Activated naive CD4-positive, alpha-beta T cell treated with anti-CD3 and anti-CD28 coated beads for 36 hours (primary cell): ENCODE measurements at places on chromosomes 5 and 9.

DNA sequence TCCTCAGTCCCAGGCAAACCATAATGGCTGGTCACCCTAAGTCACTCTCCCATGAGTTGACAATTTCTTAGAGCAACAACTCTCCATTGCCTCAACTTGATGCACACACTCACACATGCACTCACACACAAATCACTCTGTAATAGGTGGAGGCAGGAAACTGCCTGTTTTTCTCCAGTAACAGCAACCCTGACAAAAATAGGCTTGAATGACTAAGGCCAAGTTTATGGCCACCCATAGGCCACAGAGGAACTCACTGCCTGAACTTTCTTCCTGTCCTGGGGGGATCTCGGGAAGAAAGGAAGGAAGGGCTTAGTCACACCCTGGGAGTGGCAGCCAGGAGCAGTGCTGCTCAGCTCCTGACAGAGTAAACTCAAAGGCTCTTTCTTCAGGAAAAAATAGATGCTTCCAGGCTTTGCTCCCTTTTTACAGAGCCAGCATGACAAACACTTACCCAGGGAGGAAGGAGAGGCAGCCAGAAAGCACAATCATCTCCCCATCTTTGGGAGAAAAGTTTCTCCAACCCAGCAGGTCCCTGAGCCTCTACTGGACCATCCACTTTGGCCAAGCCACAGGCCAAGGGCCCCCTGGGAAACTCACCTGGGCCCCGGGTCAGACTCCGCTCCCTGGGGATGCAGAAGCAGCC is 368 bp downstream of the SH3TC2 start:
- DNase-seq, result no peak

- DNase-seq, result no peak
These were observed 41.6 kb upstream of the ZBTB43 start for GRCh38 chr9:126763130-126763764.

GRCh38 chr5:80668016-80668969 is 13.5 kb upstream of the DHFR start:
- DNase-seq, result no peak

DNA sequence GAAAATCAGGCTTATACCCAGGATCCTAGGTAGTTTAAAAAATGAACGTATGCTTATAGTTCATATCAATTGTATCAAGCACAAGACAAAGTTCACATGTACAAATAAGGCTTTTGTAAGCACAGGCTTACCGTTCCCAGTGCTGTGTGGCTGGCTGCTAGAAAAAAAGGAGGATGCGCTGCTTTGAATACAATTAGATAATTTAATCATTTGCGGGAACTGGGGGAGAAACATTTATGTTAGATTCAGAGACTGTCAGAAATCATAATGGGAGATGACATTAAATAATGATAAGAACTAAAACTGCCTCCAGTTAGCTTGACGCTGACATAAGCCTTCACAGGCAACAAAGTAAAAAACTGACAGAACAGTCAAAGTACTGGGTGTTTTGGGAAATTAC is 93.2 kb downstream of the FNBP1 start:
- no peak for DNase-seq

DNA sequence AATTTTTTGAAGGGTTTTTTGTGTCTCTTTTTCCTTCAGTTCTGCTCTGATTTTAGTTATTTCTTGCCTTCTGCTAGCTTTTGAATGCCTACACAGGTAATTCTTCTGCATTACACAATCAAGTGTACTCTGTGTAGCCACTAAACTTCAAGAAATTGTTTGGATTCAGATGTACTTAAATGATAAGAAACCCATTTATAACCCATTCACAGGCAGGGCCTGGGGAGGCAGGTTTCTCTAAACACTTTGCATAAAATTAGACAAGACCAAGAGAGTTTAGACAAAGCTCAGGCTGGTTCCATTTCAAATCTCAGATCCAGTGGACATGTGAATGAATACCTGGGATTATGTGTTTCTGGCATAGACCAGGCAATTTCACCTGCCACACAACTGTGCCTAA is 41.3 kb upstream of the SEMA5A start:
- DNase-seq, result no peak

- DNase-seq, result no peak
These were observed 58.2 kb upstream of the RXRA start for GRCh38 chr9:134267881-134268724.

GRCh38 chr5:55176176-55176818 is 3.3 kb upstream of the CDC20B start:
- peak; percentile 33 for DNase-seq

DNA sequence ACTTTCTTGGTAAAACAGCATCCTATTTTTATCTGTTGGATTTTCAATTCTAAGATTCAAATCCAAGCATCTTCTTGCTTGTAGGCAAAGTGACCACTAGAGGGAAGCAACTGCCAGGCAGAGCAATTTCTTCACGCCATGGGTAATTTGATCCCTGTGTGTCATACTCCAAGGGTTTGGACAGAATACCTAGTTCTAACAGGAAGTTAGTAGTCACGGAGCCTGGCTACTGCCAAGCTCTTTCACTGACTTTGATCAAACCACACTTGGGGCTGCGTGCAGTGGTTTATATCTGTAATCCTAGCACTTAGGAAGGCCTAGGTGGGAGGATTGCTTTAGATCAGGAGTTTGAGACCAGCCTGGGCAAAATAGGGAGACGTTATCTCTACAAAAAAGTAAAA is 473.6 kb upstream of the TNC start:
- peak; percentile 16 for DNase-seq

- DNase-seq, result peak; percentile 14
These were observed 290.5 kb downstream of the DOCK8 start for GRCh38 chr9:504921-505740.

- DNase-seq, result no peak
These were observed 165.6 kb upstream of the MPDZ start for GRCh38 chr9:13445103-13445500.

DNA sequence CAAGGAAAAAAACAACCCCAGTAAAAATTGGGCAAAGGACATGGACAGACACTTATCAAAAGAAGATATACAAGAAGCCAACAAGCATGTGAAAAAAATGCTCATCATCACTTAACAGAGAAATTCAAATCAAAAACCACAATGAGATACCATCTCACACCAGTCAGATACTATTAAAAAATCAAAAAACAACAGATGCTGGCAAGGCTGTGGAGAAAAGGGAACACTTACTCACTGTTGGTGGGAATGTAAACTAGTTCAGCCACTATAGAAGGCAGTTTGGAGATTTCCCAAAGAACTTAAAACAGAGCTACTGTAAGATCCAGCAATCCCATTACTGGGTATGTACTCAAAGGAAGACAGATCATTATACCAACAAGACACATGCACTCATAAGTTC is 157.4 kb downstream of the EDIL3 start:
- no peak for DNase-seq

GRCh38 chr9:92660266-92660665 is 9.7 kb downstream of the IPPK start:
- DNase-seq, result no peak

GRCh38 chr5:179154346-179154990 is 94.3 kb downstream of the ZNF354C start:
- DNase-seq, result no peak

DNA sequence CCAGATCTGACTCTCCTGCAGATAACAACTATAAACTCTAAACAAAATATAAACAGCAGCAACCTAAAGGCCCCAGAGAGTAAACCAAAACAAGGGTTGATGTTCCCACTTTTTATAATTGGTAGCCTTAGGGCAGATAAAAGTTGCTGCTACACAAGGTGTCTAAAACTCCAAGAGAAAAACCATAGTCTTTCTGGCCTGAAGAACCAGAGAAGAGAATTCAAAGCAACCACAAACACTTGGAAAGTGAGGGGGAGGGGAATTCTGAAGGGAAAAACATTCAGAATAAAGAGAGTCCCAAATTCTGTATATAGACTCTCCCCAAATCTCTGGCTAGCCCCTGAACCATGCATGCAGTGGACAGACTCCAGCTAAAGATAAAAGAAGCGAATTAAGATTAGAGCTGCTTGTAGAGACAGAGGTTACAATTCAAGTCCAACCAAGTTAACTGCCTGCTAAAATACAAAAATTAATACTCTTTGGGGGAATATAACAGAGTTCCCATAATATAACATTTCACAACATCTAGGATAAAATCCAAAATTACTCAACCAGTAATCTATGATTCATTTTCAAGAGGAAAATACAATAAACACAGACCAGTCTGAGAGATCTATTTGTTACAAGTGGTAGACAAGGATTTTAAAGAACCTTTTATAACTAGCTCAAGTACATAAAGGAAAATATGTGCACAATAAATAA is 37.5 kb upstream of the RGMB start:
- DNase-seq, result no peak

GRCh38 chr5:98804066-98804465 is 30.6 kb downstream of the RGMB start:
- DNase-seq, result no peak

DNA sequence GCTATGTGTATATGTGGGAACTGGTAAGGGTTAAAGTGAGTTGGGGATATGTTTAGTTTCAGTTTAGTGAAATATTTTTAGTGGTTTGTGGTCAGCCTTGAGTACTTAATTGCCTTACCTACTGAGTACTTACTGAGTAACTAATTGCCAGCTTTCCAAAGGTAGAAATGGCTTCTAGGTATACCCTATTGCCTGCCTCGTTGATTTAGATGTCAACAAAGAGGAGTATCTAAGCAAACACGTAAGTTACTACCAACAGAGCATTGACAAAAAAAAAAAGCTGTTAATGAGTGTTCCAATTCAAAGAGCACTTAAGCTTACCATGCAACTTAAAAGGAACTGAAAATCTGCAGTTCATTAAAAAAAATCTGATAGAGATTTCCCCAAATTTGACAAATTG is 8.8 kb downstream of the ATP10B start:
- no peak for DNase-seq

DNA sequence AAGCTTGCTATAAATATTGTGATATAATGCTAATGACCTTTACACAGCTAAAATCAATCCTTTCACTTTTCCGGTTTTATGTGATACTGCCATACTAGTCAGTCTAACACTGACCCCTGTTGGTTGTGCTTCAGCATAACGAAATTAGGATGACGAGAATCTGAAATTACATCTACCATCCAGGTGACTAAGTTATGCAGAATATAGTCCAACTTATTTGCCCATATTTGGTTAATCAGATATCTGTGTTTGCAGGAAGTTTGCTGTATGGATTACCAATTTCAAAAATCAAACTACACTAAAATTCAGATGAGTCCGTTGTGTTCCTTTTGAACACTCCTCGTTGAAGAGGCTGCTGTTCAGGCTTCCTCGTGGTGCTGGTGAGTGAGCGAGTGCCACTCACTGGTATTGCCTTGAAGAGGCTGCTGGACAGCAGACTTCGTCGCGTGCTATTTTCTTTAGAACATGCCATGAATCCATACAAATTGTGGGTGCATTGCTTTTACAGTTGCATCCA is 32.5 kb downstream of the TENT4A start:
- DNase-seq, result peak; percentile 35

DNA sequence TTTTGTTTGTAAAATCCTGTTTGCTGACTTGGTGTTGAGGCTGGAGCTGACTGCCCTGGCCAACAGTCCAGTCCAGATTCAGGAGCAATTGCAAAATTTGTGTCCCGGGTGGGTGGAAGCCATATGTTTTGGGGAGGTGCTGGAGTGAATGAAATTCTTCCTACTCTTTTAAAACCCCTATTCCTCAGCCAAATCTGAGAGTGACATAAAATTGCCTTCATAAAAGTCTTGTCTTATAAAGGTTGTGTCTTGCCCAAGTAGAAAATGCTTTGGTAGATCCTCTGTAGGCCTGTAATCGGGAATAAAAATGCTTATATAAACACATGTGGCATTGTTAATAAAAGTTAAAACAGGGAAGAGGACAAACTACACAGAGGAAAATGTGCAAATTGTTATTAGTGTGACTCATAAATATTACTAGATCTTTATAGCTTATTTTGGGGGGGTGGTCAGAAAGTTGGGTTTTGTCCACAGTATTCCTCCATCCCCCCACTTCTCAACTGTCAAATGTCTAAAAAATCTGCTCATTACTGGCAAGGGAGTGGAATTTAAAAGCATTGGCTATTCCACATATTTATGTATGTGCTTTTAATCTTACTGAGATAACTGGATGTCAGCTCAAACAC is 45.6 kb downstream of the NNT start:
- DNase-seq, result no peak

GRCh38 chr5:22650511-22650910 is 202.6 kb downstream of the CDH12 start:
- DNase-seq, result no peak

DNA sequence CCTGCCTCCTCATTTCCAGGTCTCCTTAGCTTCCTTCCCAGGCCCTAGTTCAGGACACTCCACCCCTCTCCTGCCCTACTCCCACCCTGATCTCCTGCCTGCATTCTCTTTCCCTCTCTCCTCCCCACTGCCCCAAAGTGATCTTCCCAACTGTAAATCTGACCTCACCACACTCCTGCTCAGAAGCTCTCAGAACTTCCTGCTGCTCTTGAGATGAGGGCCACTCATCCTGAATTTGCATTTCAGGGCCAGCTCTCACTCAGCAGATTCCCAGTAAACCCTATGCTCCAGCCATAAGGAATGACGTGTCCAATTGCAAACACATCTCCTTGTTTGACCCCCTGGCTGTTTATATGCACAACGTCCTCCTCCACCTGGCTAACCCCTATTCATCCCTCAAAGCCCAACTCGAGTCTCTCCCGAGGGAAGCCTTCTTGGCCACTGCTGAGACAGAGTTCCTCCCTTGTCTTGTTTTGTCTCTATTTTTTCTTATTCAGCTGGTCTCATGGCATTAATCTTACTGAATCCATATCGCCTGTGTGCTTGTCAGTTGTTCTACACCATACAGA is 95.0 kb downstream of the NSG2 start:
- no peak for DNase-seq

DNA sequence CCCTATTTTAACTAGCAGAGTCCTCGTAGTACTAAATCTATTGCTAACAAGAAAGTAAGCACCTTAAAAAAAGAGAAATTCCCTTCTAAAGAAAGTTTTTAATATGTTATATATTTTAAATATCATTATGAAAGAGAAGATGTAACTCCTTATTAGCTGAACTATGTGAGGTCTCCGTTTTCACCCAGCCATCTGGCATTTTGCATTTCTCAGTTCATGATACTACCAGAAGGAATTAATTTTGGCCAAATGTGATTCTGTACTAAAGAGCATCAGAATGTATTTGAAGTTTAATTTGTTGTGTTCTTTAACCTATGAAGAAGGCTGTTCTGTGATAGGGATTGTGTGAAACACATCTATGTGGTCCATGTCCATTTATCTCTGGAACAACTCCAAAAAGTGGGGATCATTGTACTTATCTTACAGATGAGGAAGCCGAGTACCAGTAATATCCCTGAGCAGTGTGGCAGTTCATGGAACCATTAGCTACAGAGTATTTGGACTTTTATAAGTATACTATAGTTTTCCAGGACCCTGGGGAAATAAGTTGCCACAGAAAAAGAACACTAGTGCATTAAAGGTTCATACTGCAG is 29.8 kb downstream of the TNFAIP8 start:
- DNase-seq, result no peak

DNA sequence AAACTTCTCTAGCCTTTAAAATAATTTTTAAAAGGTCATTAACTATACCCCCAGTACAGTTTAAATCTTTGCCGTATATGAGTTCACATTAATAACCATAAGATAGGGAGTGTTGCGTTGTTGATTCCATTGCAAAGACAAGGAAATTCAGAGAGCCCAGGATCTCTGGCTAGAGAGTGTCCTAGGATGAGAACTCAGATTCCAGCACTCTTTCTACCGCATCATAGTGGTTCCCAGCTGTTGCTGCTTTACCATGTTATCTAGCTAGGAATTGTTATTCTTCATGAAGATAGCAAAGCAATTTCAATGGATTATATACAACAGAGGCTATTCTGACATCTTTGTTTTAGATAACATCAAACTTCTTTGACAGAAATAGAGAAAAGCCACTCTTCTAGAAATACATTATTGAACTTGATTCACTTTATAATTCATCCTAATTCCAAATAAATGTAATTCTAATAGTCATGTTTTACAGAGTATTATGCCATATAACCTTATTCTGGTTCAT is 78.4 kb upstream of the IL7R start:
- DNase-seq, result no peak
